Frontal cortex (tissue), 4 donors: ENCODE measurements at places on chromosomes 2 and 18. TPM values are rescaled to one million over a fixed set of nuclear protein-coding genes. Genes with fewer than 3 reads are reported as not detected.

The RGPD3 gene
- 1.2 TPM for total RNA-seq

The CD226 gene
- total RNA-seq, result 0.82 TPM

The DNAJC5G gene
- not detected for total RNA-seq

GRCh38 chr2:138814123-138814898 is 34.1 kb upstream of the NXPH2 start:
- DNase-seq, result no peak

DNA sequence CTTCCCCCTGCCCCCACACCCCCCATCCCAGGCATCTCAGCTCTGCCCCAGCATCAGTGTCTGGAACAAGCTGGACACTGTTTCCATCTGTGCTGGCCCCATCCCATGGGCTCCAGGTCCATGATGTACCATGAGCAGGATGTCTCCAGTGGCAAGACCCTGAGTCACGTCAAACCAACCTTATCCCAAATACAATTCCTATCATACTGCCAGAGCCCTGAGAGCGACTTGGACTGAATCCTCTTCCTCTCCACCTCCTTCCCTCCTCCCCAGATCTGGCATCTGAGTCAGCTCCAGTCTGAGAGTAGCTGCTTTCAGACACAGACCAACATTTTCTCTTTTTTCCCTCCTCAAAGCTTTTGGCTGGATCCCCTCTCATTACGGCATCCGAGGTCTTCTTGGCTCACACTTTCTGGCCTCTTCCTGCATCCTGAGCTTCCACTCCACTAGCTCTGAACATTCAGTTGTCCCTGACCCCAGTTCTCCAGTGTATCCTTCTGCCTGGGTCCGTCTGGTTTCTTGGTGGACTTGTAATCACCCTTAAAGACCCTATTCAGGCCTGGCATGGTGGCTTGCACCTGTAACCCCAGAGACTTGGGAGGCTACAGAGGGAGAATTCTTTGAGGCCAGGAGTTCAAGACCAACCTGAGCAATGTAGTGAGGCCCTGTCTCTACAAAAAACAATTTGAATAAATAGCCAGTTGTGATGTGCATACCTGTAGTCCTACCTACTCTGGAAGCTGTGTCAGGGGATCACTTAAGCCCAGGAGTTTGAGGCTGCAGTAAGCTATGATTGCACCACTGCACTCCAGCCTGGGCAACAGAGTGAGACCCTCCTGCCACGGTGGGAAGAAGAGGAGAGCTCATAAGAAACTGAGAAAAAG is 68.3 kb downstream of the ACKR3 start:
- no peak for DNase-seq

- DNase-seq, result no peak
Measured at GRCh38 chr2:22930781-22931180, 454.2 kb upstream of the KLHL29 start.

DNA sequence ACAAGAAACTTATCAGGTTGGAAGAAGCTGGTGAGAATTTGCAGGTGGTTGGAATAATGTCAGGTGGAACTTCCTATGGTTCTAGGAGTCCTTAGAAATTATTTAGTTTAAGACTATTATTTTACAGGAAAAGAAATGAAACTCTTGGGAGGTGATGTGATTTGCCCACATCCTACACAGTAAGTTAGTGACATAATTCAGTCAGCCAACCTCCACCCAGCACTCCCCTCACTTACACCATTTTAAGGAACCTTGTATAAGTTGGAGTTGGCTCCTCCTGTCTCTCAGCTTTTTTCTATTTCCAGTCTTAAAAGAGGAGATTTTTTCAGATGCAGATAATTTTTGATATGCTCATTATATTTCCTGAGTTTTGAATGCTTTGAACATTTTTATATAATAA is 86.4 kb downstream of the SKA1 start:
- DNase-seq, result no peak

DNA sequence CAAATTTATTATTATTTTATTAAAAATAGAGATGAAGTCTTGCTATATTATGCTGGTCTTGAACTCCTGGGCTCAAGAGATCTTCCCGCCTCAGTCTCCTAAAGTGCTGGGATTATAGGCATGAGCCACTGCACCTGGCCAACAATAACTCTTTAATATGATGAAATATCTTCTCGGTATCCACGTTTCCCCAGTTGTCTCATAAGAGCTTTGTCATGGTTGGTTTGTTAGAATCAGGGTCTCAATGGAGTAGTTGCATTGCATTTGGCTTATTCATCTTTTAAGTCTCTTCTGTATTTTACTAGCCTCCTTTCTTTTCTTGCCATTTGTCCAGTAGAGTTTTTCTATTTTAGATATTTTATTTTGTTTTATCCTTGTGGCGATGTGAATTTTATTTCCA is 32.7 kb upstream of the DLX2 start:
- no peak for DNase-seq

DNA sequence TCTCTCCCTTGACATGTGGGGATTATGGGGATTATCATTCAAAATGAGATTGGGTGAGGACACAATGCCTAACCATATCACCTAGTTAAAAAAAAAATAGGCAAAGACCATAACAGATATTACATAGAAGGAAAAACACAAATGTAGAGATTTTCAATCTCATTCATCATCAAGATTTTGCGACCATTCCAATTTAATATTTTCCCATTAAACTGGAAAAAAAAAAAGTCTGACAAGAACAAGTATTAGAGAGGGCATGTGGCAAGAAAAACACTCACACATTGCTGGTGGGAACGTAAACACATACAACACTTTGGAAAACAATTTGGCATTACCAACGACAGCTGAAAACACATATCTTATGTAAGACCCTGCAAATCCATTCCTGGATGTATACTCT is 71.0 kb upstream of the MYCN start:
- DNase-seq, result no peak

DNA sequence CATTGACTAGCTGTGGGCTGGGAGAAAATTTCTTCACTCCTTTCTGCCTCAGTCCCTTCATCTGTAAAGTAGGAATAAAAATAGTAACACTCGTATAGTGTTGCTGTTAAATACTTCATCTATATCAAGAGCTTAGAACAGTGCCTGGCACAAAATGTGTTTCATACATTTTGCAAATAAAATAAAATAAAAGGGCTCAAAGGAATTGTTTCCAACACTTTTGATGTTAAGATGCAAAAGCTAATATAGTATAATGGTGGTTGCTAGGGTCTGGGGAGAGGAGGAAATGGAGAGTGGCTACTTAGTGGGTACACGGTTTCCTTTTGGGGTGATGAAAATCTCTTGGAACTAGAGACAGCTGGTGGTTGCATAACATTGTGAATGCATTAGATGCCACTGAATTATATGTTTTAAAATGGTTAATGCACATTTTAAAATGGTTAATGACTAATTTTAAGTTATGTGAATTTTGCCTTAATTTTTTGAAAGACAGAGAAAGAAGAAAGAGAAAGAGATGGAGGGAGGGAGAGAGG is 542.1 kb upstream of the ID2 start:
- no peak for DNase-seq

GRCh38 chr2:237872178-237872887 is 12.9 kb downstream of the RAMP1 start:
- no peak for DNase-seq

DNA sequence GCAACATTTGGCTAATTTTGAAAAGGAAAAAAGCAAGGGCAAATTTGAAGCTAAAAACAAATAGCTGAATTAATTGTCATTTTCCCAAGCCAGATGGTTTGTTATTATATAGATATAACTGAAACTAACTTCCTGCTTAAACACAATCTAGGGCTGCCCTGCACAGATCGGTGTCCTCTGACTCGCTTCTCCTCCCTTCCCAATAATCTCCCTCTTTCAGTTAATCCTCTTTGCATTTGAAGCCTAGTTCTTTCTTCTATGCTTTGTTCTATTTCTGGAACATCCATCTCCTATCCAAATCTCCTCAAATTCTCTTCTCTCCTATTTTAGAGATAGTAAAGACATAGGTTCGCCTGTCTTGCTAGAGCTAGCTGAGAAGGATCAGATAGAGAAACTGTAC is 328.1 kb downstream of the SLC8A1 start:
- DNase-seq, result no peak

DNA sequence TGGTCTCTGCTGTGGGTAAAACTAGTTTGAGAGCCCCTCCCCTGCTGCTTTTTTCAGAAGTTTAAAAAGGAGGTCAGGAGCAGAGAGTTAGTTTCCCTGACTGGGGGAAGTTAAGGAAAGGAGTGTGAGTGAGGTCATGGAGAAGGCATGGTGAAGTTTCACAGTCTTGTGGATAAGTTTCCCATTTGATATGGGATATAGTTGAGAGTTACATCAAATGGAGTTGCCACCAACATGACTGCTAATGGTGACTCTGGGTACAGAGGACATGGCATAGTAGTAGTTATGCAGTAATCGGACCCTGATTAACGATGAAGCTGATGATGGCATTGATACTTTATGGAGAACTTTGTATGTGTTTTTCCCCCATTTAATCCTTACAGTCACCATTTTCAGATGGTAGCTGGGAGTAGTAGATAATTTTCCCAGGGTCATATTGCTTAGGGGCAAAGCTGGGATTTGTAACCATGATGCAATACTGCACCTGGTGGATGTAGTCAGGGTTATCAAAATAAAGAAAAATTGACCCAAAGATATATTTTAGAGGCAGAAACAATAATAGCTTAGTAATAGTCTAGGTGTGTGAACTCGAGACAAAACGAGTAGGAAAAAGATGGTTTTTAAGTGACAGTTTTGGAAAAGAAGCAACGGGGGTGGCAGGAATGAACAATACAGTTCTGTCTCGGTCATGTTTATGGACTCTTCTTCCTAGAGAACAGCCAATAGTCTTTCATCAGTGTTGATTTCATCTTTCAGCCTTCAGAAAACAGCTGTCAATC is 74.6 kb downstream of the FMNL2 start:
- DNase-seq, result no peak

DNA sequence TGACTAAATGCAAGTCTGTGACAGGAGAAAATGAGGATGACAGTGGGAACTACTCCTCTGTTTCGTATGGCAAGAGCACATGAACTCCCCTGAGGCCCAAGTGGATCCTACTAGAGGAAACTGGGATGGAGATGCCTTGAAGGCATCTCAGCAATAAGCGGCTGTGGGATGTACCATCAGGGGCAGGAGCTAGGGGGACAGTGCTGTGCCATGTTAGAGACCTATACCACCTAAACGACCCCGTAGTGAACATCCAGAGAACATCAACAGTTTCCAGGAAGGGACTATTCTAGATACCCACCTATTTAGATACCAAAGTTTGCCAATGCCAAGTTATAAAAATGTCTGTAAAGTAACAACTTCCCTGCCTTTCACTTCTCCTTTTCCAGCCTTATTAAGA is 860.8 kb upstream of the ACVR2A start:
- no peak for DNase-seq

- no peak for DNase-seq
Measured at GRCh38 chr2:237486819-237487448, at the start of gene MLPH. Gene MLPH (plus strand): TSS chr2:237487251. CDS start chr2:237493427, 6,176 bp downstream.
